Stimulated activated CD8-positive, alpha-beta memory T cell treated with anti-CD3 and anti-CD28 coated beads, Interleukin-15, amount 100 ng/mL, for 24 hours (primary cell): ENCODE measurements at places on chromosomes 1 and 21.

- DNase-seq, result no peak
Measured at GRCh38 chr1:206471415-206471801, 1.1 kb downstream of the IKBKE start.

DNA sequence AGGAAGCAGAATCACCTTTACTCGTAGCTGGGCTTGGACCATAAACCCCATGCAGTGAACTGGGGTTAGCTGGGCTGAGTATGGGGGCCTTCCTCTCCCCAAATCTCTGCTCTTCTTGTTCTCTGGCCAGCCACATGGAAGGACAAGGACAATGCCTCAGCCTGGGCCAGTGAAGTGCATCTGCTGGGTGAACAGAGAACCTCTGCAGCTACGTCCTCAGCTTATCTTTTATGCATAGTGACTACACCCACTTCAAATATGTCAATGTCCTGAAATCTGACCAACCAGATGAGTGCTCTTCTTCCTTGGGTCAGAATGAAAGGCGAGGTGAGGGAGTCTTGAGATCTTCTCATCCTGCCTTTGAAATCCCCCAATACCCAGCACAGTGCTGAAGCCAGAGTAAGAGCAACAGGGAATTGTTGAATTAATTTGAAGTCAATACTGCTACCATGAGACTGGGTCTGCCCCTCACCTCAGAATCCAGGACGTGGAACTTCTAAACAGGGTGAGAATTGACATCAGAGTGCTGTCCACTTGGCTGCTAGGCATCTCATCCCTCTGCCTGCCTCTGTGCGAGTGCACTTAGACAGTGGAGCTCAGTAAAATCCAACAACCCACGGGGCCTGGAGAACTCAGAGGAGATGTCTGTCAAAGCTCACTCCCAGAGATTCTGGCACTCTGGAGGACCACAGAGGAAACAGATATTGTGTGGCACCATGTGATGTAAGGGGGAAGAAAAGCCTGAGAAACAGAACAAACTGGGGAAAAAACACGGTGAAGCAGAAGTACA lies 99.0 kb downstream of the IER5 start:
- no peak for DNase-seq

GRCh38 chr1:67532452-67533216 lies 102.4 kb upstream of the SERBP1 start:
- no peak for DNase-seq

DNA sequence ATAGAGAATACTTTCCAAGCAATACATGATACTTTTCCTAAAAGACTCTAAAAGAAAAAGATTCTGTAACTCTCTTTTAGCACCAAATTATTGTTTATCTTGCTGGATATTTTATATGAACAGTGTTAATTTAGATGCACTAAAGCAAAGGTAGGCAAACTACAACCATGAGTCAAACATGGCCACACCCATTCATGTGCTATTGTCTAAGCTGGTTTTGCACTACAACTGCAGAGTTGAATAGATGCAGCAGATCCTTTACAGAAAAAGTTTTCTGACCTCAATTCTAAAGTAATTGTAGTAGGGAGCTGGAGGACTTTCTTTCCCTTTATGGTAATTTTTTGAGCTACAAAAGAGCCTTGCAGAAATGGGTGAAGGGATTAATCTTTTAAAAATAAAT lies 19.4 kb downstream of the BLZF1 start:
- DNase-seq, result no peak

DNA sequence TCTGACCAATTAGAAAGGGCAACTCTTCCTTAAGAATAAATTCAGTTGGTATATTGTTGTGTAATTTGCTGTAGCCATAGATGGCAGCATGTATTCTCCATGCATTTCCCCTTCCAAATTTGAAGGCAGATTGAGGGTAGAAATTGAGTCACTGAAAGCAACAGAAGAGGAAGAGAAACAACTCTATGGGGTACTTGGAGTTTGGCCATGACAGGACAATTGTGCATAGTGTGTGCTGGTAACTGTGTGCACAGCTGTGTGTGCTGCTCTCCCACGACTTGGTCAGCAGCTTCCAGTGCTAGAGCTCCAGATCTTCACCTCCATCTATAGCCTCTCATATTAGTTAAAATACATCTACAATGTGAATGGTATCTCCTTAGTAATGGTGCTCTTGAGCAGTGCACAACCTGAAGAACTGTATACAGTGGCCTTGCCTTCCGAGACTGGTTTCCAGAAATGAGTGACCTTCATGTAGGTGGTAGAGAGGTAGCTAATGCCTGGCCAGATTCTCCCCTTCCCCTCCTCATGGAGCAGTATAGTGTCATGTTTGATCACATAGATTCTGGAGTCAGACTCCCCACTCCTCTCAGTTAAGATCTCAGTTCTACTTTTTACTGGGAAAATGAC lies 882 bp upstream of the FCAMR start:
- no peak for DNase-seq

DNA sequence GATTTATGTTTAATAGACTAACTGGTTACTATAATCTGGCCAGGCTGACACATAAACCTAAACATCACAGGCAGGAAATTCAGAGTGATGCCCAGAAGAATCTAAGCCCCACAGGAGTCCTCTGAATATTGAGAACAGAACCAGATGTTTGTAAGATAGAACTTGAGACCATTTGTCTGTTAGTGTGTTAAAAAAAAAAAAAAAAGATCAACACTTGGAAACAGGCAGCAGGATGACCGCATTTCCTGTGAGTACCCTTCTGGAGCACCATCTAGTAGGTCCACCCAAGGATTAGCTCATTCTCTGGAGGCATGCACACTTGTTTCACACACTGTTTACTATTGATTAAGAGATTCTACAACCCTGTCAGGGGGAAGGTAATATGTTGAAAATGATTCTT lies 111.4 kb upstream of the VANGL1 start:
- no peak for DNase-seq

DNA sequence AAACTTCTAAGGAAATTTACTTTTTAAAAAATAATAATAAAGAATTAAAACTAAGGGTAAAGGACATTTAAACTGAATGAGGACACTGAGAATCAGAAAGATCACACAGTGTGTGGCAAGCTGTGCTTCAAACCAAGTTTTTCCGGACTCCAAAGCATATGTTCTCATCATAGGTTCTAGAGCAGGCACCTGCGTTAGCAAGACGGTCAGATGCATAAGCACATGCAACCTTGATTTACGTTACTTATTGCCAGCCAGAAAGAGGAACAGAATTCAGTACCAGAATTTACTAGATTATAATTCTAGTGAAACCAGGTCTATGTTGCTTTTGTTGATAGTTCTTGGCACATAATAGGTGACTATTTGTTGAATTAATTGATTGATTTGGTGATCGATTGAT lies 6.2 kb upstream of the LBR start:
- no peak for DNase-seq

DNA sequence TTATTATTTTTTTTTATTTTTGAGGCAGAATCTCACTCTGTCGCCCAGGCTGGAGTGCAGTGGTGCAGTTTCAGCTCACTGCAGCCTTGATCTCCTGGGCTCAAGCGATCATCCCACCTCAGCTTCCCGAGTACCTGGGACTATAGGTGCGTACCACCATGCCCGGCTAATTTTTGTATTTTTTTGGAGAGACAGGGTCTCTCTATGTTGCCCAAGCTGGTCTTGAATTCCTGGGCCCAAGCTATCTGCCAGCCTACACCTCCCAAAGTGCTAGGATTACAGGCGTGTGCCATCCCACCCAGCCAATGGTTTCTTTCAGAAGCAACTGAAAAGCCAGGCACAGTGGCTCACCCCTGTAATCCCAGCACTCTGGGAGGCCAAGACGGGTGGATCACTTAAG lies 2.3 kb downstream of the KRTCAP2 start:
- DNase-seq, result no peak

DNA sequence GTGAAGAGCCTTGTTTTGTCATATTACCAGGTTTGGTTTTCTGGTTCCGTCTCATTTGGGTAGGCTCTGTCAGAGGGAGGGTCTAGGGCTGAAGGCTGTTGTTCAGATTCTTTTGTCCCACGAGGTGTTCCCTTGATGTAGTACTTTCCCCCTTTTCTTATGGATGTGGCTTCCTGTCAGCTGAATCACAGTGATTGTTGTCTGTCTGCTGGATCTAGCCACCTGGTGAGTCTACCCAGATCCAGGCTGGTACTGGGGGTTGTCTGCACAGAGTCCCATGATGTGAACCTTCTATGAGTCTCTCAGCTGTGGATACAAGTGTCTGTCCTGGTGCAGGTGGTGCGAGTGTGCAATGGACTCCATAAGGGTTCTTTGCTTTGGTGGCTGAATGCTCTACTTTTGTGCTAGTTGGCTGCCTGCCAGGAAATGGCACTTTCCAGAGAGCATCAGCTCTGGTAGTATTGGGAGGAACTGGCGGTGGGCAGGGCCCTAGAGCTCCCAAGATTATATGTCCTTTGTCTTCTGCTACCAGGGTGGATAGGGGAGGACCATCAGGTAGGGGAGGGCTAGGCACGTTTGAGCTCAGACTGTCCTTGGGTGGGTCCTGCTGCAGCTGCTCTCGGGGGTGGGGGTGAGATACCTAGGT lies 246.0 kb downstream of the RYR2 start:
- DNase-seq, result no peak

GRCh38 chr1:185768371-185768770 lies 34.2 kb downstream of the HMCN1 start:
- no peak for DNase-seq

DNA sequence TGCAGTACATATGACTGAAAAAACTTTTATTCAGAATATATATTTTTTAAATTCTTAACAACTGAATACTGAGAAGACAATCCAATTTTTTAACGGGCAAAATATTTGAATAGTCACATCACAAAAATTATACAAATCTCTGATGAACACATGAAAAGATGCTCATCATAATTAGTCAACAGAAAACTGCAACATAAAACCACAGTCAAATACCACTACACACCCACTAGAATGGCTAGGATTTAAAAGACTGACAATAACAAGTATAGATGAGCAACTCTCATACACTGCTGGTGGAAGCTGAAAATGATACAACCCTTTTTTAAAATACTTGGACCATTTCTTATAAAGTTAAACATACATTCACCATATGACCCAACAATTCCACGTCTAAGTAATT lies 87.7 kb upstream of the TNFSF4 start:
- DNase-seq, result no peak

DNA sequence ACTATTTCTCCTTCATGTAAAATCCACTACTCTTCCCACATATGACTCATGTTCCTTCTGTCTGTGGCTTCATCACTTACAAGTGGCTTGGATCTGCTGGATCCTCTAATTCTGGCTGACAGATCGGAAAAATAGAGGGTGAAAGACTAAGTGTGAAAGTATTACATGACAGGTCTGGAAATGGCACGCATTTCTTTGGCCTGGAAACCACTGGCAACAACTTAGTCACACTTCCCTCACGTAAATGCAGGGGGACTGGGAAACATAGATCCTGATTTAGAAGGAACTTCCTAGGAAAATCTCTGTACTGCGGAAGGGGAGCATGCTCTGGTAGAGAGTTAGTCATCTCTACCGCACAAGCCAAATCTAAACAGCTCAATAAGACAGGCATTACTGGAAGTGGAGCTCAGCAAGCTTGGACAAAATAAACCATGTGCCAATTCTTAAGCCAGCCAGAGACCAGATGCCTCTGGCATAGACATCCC lies 305.4 kb upstream of the PTBP2 start:
- no peak for DNase-seq

DNA sequence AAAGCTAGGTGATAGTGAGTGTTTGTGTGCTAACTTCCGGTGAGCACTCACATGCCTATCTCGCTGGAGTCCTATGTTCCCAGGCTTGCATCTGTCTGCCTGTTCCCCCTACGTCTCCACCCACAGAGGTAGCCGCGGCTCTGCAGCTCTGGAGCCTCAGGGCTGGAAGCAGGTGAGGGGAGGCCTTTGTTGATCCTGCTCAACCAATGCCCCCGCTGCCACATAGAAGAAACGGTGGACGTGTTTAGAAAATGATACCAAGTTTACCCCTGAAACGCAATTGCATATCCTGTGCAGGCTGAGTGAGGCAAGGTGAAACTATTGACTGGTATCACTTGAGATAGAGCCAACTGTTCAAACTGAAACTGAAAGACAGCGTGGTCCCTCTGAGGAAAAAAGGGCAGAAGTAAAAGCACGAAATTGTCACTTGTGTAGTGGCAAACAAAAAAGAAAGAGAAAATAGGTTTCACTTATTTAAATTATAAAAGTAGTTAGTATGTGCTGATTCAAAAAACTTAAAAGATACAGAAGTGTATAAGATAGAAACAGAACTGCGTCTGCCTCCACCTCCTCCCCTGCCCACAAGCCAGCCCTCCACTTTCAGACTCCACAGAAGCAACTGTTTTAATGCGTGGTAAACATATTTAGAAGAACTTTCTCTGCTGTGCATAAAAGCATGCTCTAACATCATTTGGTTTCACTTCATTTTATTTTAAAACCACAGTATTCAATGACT lies 38.6 kb upstream of the ETS2 start:
- DNase-seq, result peak; percentile 22

DNA sequence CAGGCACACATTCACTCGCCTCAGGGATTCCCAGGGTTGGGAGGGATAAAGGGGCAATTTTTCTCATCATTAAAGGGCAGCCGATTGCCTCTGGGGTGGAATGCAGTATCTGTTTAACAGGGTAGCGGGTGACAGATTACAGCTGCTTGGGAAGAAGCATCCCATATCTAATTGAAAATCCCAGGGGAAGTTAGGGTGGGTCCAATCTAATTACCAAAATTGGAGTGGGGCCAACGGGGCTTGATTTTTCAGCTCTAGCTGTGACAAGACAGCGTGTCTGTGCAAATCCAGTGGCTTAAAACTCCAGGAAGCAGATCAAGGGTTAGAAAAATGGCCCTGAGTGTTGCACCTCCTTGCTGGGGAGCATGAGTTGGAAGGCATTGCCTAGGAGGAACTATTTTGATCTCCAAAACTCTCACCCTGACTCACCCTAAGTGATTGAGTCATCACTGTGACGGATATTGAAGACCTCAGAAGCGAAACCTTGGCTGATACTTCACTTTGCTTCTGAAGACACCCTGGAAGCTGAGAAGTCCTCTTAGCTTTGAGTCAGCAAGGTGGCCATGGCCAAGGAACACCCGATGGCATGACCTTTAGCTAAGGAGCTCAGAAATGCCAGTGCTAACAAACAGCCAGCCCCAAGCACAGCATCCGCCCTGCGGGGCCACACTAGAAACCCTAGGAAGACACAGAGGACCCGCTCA lies 46.0 kb downstream of the GRHL3 start:
- no peak for DNase-seq

DNA sequence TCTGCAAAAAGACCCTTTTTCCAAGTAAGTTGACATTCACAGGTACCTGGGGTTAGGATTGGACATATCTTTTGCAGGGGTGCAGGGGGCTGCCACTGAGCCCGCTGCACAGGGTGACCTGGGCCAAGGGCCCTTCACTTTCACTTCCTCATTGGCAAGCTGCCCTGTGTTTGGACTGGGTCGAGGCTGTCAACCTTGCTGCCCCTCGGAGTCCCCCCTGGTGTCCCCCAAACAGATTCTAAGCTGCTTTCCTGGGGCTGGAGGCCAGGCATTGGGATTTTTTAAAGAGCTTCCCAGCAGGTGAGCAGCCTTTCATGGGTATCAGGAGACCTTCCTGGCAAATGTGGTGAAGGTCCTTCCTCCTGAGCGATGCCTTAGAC lies 7.9 kb upstream of the UMODL1 start:
- no peak for DNase-seq
